ENCODE measurements at places on chromosomes 3 and 15. TPM values are rescaled to one million over a fixed set of nuclear protein-coding genes. Genes with fewer than 3 reads are reported as not detected.

The EPHB3 gene
- polyA plus RNA-seq: 29.1 TPM

The CHRD gene
- 20.4 TPM for polyA plus RNA-seq

The CDHR4 gene
- polyA plus RNA-seq: not detected

The MUC20 gene
- 39.6 TPM for polyA plus RNA-seq

The NRROS gene
- 3.9 TPM for polyA plus RNA-seq

The NR1I2 gene
- polyA plus RNA-seq: 0.65 TPM

The PPM1L gene
- polyA plus RNA-seq: 6.9 TPM

The SLC28A2 gene
- polyA plus RNA-seq: 1.0 TPM

The CADPS gene
- polyA plus RNA-seq: 2.2 TPM

The A4GNT gene
- 1.9 TPM for polyA plus RNA-seq

The MRAS gene
- 30.8 TPM for polyA plus RNA-seq

DNA sequence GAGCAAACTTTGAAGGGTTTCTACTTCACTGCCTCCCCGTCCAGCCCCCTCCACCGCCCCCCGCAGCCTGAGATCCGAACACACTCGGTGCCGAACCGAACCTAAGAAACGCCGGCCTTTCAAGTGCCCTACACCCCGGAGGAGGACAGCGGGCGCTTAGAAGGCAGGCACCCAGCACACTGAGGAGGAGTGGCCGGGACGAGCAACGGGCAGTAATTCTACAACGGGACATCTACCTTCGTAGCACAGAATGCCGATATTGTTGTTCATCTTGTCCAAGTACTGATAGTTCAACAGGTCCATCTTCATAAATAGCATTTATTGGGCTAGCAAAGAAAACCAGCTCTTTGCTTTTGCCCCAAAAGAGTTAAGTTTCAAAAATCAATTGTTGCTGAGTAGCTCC is 513 bp downstream of the VGLL4 start:
- DNase-seq: no peak

- DNase-seq: no peak
Measured at GRCh38 chr15:101479342-101479845, 10.1 kb downstream of the PCSK6 start.

DNA sequence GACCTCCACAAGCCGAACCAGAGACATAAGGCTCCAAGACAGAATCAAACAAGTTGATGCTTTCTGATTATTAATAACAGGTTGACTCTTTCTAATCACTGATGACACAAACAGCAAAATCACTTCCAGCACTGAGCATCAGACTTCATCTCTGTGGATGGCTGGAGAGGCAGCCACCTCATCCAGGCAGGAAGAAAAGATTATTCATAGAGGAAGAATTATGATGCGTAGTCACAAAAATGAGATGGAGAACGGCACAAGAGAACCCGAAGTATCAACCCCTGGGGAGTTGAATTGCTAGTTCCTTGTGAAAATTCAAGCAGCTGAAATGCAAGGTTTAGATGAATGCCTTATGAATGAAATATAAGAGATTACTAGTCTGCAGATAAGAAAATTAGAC is 49.9 kb upstream of the LMCD1 start:
- no peak for DNase-seq

- DNase-seq: no peak
Measured at GRCh38 chr15:48242015-48242414, 35.9 kb downstream of the SLC12A1 start.

- no peak for DNase-seq
Measured at GRCh38 chr3:83500422-83500821, 1458.4 kb upstream of the CADM2 start.

GRCh38 chr3:134449277-134449676 is 36.5 kb downstream of the ANAPC13 start:
- DNase-seq: no peak

DNA sequence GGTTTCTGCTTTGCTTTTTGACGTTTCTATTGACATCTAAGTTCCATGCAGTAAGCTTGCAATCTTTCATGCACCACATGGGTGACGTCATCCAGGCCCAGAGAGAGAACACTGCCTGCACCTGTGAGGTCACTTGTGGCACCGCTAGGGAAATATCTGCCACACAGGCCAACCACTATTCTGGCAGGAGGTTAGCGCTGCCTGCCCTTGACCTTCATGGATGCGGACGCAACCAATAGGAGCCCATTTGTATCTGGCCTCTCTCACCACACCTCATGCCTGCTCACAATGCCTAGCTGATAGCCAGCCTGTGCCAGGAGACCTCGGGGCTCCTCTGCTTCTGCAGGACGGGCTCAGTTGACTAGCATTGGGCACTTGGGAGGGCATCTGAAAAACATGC is 55.8 kb upstream of the PRR23E start:
- no peak for DNase-seq

DNA sequence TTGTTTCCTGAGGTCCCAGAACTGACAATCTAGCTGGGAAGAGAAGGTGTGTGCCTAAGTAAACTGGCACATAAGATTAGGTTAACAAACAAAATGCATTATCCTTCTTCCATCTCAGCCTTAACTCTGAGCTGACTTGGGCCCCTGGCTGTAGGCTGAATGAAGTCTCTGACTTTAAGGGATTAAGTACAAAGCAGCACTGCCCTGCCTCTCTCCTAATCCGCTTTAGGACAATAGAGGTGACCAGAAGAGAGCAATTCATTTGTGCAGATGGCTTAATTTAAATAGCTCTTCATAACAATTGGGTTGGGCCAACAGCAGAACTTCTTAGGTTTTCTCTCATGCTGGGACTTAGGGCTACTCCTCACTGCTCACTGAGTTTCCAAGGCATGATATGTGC is 181.6 kb upstream of the SOX14 start:
- no peak for DNase-seq

DNA sequence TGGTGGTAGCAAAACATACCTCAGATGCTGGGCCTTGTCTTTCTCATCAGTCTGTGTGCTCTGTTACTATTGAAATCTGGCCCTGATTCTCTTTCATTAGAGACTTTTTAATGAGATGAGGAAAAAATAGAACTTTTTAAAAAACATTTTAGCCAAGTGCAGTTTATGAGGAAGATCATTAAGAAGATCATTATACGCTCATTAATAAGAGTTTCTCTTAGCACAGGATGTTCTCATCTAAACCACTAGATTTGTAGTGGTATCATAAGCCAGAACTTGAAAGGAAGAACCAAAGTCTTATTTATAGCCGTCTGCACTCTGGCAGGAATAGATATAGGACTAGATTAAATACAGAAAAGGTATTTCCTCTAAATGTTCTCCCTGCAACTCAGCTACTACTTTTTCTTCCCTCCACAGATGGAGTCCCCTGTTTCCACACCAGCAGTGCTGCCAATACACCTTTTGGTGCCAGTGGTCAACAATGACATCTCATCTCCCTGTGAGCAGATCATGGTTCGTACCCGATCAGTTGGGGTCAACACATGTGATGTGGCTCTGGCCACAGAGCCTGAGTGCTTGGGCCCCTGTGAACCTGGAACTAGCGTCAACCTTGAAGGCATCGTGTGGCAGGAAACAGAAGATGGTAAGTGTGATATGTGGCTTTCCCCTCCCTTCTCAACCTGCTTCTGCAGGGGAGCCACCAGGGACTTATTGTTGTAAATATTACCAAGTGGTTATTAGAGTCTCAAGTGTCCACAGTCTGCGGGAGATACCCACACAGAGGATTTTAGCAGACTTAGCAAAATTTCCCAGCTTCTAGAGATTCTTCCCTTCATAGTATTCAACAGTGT is 152.8 kb downstream of the RBPMS2 start:
- no peak for DNase-seq

DNA sequence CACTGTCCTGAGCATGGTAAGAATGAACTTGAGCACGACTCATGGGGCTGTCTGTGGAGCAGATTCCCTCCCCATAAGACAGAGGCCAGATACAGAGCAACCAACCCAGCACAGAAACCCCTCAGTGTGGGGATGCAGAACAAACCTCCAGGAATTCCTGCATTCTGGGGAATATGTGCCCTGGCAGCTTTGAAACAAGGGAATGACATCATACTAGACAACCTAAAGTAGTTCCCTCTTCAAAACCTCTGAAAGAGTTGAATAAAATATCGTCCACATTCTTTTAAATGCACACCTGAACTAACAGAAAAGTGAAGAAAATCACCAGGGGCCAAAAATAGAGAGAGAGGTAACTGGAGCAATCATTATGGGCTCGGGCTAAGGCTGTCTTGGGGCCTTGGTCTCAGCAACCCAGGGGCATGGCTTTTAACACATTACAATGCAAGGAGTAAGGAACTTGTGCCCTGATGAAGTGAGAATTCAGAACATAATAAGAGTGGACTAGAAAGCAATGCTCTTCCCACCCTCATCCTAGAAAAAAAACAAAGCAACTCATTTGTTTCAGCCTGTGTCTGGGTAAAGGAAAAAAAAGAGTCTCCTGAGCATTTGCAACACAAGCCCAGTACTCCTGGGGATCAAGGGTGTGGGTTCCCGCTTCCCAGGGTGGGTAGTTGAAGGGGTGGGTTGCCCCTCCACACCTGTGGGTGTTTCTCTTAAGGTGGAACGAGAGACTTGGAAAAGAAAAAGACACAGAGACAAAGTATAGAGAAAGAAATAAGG is 43.9 kb downstream of the ADIPOQ start:
- no peak for DNase-seq

GRCh38 chr15:89964232-89964954 is 36.7 kb upstream of the ZNF710 start:
- no peak for DNase-seq

DNA sequence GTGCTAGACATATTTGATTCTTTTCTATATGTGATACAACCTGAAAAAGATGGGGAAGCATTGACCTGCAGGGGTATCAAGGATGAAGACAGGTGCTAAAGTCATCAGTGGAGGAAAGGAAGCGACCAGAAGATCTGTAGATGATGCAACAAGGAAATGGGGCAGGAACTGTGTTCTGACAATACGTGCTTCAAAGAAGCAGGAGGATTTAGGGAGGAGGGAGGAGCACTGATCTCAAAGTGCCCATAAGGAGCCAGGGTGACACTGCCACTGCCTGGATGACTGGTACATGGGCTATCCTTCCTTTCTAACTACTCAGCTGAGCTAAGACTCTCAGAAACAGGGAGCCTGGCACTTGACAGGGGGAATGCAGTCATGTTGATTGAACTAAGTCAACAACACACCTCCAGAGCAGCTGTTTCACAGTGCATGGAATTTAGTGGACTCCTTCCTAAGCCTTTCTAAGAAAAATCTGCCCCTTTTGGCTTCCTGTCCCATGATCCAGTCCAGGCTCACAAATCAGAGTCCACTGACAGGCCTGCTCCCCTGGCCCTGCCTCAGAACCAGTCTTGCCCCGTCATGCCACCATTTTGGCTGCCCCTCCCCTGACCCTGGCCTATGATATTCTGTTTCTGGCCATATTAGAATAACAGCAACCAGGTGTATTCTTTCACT is 12.0 kb downstream of the LYSMD4 start:
- DNase-seq: no peak

- no peak for DNase-seq
Measured at GRCh38 chr15:76339305-76340197, 3.0 kb downstream of the ISL2 start.

DNA sequence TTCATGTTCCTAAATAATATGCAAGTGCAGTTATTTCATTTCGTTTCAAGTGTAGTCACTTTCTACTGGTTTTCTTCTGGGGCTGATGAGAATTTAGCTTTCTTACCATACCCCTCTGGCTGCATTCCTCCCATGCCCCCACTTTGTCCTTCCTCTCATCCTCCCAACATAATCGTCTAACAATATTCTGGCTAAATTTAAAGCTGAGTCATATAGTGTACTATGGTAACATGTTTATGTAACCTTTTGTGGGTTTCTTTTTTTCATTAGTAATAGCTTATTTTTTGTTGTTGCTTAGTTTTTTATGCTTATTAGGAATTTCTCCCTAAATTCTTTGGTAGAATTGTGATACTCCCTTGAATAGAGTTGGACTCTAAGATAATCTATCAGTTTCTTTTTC is 30.5 kb downstream of the DUT start:
- no peak for DNase-seq

GRCh38 chr15:70504299-70504951 is 258.9 kb downstream of the UACA start:
- no peak for DNase-seq

DNA sequence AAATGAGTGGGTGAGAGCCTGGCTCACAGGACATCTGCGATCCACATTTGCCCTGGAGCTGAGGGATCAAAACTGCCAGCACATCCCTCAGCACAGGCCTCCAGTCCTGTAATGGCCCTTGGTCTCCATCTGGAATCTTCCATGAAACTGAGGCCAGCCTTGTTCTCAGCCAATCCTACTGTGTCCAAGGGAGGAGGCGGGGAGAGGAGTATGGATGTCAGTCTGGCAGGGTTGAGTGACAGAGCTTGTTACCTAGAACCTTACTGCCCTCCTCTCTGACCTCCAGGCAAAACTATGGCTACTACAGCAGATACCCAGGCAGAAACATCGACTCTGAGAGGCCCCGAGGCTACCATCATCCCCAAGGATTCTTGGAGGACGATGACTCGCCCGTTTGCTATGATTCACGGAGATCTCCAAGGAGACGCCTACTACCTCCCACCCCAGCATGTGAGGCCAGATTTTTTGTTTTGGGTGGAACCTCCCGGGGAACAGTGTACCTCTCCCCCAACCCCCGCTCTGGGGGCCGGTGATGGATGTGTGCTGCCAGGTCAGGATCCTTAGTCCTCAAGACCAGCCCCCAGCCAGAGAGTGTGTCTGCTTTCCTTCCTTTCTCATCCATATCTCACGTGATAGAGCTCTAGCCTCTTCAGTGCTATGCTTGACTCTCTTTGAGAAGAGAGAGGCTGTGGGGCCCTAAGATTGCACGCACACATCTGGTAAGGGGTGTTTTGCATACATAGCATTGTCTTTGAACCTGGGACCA is 41.3 kb downstream of the CHDH start:
- no peak for DNase-seq

- no peak for DNase-seq
Measured at GRCh38 chr3:136008732-136009470, 43.4 kb downstream of the PPP2R3A start.

- no peak for DNase-seq
Measured at GRCh38 chr15:29476503-29477080, 207.0 kb upstream of the NSMCE3 start.

- DNase-seq: no peak
Measured at GRCh38 chr3:10768708-10769394, 47.2 kb upstream of the SLC6A11 start.

- no peak for DNase-seq
Measured at GRCh38 chr3:130975251-130975650, 51.4 kb downstream of the ASTE1 start.

DNA sequence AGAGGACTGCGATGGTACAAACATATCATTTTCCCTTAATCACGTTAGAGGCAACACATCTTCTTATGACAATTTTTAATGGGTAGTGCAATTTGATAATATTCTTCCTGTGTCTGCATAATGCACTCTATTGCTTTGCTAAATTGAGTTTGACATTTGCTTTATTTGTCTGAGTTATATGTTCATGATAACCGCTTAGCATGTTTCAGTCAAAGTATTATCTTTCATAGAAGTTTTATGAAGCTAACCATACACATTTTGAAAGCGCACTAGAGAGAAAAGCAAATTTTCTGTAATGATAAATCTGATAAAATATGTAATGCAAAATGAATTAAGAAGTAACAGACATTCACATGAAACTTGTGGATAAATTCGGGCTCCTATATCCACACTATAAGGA is 1276.9 kb downstream of the ZPLD1 start:
- DNase-seq: no peak

GRCh38 chr3:108511055-108511454 is 659 bp upstream of the MYH15 start:
- no peak for DNase-seq
